Hematopoietic multipotent progenitor cell treated with erythropoietin and hydrocortisone succinate and interleukin-3 and kit ligand, for 4 days (in vitro differentiated cells): ENCODE measurements at places on chromosomes 5 and 9.

GRCh38 chr5:59554501-59554900 lies 339.0 kb downstream of the PDE4D start:
- DNase-seq: no peak

DNA sequence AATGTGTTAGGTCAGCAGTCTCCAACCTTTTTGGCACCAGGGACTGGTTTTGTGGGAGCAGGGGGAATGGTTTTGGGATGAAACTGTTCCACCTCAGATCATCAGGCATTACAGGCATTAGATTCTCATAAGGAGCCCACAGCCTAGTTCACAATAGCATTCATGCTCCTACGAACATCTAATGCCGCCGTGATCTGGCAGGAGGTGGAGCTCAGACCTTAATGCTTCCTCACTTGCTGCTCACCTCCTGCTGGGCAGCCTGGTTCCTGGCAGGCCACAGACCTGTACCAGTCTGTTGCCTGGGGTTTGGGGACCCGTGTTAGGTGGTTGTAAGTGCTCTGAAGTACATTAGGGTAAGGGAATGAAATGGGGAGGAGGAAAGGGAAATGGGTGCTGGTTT lies 9.7 kb upstream of the CTNNA1 start:
- no peak for DNase-seq

DNA sequence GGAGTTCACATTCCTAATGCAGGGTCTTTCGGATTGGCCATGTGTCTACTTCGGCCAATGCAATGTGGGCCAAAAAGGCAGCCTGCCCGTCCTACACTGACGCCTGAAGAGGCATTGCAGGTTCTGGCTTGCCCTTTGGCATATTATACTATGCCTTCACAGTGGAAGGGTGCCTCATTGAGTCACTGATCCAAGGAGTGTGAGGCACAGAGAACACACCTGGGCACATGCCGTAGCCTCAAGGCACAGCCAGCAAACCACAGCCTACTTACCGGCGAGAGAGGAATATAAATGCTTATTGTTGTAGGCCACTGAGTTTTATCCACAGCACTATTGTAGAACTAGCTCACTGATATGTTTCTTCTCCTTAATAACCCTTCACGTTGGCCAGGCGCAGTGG lies 409.6 kb downstream of the GADD45G start:
- DNase-seq: no peak

DNA sequence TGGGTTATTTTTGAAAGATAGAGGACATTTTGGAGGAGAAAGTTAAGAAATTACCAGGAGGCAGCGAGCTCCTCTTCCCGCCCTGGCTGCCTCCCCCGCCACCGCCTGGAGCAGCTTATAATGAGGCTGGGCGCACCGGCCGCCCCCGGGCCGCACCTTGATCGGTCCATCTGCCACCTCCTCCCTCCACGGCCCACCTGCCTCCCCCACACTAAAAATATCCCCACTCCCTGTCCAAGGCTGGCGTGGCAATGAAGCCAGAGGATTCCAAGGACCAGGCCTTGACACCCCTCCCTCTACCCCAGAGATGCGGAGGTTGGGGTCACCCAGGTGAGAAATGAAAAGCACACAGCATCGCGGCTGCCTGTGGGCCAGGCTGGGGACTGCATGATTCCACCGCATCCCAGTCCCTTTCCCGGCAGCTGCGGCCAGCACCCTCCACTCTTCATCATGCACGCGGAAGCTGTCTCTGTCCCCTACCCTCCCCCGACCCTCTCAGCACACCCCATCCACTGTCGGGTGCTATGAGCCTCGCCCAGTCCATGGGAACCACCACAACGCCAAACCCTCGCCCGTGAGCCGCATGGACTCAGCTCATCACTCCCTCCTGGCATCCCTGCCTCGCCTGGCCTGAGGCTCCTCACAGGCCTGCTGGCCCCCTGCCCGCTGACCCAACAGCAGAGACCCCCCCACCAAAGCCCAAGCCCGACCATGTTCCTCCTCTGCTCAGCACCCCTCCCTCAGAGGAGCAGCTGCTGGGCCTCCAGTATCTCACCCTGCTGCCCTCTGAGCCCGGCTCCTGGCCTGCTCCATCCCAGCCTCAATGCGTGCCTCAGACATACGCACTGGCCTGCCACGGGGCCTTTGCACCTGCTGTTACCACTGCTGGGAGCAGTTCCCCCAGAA lies 50.0 kb downstream of the SARDH start:
- no peak for DNase-seq

DNA sequence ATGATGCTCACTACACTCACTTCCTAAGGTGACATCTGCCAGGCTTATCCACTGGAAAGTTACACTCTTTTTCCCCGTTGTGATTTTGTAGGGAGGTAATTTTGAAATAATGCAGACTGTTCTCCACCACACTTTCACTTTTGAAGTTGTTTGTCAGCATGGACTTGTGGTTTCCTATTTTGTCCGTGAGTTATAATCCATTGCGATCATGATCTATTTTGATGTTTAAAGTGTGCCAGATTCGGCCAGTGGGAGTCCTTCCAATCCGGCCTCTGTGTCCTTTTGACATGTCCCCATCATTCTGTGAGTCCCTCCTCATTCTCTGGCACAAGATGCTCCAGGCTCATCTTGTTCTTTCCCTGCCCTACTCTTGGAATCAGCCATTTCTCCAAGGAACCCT lies 211.3 kb upstream of the KLF4 start:
- no peak for DNase-seq

DNA sequence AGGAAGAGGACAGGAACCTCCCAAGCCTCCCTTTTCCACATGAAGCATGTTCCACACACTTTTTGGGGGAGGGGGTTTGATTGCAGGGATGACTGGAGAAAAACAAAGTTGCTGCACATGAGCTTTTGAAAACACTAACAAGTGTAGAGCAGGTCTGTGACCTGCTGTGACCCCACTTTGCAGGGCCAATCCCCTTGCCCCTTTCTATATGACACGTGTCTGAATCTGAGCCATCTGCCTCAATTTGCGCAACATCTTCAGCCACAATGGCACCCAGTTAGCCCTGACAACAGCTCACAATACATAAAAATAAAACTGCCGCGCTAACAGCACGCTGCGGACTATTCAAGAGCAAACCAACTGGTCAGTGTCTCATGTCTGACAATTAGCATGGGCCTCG lies 227.8 kb upstream of the TBCA start:
- no peak for DNase-seq

DNA sequence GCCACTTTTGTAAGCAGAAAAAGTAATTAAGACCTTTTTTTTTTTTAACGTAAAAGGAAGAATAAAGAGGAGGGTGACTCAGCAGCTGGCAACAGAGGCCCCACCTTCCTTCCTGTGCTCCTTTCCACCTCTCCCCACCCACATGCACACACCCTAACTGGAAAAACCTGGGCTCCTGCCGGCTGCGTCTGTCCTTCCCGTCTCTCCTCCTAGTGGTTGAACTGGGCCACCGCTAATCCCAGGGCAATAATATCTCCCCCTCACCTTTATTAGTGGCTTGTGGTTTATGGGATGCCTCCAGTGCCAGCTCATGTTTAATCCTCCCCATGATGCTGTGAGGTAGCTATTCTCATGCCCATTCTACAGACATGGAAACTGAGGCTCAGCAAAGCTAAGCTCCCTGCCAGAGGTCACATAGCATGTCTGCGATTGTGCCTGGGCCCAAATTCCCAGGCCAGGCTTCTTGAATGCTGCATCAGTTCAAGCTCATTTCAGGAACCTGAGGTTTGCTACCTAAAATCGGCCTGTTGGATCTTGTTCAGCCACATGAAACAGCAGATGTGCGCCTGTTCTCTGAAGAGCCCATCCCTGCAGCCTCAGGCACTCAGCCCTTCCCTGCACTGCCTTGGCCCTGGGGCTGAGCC lies 60.9 kb upstream of the IL17B start:
- DNase-seq: peak; percentile 54

DNA sequence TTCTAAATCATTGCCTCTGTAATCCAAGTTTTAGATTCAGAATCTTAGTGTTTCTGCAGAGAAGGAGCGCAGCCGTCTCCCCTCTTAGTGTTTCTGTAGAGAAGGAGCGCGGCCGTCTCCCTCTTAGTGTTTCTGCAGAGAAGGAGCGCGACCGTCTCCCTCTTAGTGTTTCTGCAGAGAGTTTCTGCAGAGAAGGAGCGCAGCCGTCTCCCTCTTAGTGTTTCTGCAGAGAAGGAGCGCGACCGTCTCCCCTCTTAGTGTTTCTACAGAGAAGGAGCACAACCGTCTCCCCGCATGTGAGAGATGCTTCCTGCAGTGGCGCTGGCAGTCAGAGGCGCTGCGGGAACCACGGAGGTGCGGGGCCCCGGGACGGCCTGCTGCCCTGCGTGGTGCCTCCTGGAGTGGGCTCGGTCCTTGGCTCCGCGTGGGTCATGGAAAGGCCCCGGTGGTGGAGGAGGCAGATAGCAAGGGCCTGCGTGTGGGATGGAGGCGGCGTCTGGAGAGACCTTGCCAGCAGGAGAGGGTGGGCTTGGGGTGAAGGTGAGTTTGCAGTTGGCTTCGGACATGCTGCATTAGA lies 10.9 kb downstream of the CEP72 start:
- no peak for DNase-seq

DNA sequence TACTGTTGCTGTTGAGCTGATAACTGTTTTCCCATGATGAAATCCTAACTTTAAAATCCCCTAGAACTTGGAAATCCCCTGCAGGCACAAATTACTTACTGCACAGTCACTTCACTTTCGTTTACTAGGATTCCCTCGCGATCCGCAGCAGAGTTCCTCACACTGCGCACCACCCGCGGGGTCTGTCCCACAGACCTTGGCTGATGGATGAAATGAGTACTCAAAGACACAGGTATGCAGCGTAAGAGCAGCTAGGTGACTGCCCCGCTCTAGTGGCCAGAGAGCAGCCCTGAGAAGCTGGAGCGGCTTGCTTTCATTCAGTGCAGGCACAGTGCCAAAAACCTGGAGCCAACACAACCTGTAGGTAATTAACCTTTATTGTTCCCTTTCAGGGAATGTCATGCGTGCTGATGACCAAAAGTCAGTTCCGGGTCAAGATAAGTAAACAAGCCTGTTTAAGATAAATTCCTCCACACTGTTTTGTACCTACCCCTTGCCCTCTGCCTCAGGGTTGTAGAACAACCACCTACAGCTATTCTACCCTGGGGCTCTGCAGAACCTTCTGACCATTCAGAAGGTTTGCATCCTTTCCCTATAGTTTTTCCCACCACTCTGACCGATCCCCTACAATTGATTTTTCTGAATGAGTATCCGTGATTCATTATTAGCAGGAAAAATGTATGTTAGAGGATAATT lies 191.2 kb downstream of the CDH9 start:
- no peak for DNase-seq

DNA sequence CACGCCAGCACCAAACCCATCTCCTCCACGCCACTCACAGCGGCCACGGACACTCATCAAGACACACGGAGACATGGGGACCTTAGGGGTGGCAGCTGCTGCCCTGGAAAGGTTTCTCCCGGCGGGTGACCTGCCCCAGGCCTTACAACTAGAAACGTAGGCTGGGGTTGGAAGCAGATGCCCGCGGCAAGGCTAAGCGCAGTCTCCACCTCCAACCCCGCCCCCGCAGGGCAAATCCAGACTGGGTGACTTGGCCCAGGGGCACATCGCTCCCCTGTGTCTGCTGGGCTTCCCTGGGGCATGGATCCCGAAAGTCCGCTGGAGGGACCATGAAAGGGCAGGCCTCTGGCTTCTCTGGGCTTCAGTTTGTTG lies 12.0 kb upstream of the ASS1 start:
- DNase-seq: no peak

DNA sequence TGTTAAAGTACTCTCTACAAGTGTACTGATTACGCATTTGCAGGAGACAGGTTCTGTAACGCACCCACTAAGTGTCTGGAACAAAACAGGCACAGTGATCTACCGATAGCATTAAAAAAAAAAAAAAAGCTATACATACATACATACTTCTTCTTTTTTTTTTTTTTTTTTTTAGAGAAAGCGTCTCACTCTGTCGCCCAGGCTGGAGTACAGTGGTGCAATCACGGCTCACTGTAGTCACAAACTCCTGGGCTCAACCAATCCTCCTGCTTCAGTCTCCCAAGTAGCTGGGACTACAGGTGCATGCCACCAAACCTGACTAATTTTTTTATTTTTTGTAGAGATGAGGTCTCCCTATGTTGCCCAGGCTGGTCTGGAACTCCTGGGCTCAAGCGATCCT lies 7.6 kb downstream of the KIF24 start:
- no peak for DNase-seq

- no peak for DNase-seq
Observed at GRCh38 chr5:129243039-129243438, 148.5 kb downstream of the ISOC1 start.

DNA sequence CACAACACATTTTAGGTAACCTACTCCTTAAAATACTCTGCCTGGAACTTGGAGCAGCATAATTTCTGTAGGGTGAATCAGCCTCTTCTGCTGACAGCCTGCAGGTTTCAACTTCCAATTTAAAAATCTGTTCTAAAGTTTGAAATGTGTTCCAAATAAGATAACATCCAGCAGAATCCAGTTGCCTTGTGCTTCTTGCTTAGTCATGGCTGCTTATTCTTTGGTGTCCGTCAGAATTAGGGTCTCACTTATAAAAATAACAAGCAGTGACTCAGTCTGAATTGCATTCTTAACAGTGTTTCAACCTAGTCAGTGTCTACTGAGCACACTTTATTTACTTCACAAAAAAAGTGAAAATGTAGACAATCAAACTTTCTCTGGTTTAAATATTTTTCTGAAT lies 3.7 kb downstream of the CDH6 start:
- peak; percentile 46 for DNase-seq

DNA sequence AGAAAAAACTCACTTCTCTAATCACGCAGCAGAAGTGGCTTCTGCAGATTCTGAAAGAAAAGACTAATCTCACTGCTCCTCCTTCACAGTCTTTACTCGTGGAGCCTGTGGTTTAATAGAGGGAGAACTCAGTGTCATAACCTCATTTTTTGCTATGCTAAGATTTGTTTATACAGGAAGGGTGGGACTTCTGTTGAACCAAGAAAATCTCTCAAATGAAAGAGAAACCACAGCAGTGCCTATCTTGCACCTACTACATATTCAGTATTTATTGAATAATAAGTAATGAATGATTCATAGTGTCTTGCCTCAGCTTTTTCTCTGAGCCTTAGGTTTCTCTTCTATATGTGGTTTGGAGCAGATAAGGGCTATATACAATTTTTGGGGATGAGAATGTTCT lies 136.1 kb upstream of the DMAC1 start:
- DNase-seq: peak; percentile 56

GRCh38 chr5:178278358-178279023 lies 45.9 kb upstream of the PHYKPL start:
- no peak for DNase-seq

DNA sequence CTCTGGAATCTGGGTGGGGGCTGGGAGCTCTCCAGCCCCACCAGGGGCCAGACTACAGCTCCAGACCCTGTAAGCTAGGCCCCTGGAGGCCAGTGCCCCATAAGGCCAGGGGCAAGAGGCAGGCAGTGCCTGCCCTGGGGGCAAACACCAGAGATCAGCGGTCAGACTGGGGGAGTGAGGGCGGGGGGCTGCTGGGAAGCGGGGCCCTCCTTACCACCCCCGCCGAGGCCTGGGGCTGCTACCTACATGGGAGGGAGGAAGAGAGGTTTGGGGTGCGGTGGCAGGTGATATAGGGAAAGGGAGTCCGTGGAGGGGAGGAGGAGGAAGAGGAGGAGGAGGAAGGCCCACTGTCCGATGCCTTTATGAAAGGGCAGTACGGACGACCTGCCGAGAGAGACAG lies 12.7 kb downstream of the PRR7 start:
- no peak for DNase-seq
